ENCODE measurements at places on chromosomes 12 and 14. TPM values are rescaled to one million over a fixed set of nuclear protein-coding genes. Genes with fewer than 3 reads are reported as not detected.

Gene SLC17A8
- total RNA-seq: not detected

Gene GLIPR1L1
- total RNA-seq: not detected

Gene KRT76
- not detected for total RNA-seq

Gene GTF2A1
- 12.4 TPM for total RNA-seq

Gene PRH2
- not detected for total RNA-seq

Gene CCDC175
- 0.84 TPM for total RNA-seq

Gene DTX3
- total RNA-seq: 12.6 TPM

Gene TMTC2
- 7.2 TPM for total RNA-seq
